Pulmonary artery endothelial cell (primary cell): ENCODE measurements at places on chromosomes 1 and 21. TPM values are rescaled to one million over a fixed set of nuclear protein-coding genes. Genes with fewer than 3 reads are reported as not detected.
A peak's percentile ranks its signal among the peaks of the same experiment; 100 is the strongest.

Gene HJV
- not detected in 2 replicates for total RNA-seq

Gene KRTAP21-2
- total RNA-seq: not detected in 2 replicates

Gene KCNC4
- 6.8 and 7.5 TPM in 2 replicates for total RNA-seq

DNA sequence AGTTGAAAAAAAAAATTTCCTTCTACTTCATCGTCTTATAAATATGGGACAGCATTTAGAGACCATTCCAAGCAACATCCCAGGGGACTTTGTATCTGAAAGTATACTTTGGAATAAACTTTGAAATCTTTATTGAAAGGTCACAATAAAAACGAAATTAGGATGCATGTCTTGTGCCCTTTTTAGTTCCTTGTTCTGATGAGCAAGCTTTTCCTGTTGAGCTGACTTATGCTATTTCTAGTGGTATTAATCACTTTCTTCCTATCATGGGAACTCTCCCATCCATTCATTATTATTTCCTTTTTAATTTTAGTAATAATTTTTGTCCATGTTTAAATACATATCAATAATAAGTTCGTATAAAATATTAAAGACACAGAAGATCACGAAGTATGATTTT lies 4.0 kb upstream of the GBP2 start:
- DNase-seq: no peak

DNA sequence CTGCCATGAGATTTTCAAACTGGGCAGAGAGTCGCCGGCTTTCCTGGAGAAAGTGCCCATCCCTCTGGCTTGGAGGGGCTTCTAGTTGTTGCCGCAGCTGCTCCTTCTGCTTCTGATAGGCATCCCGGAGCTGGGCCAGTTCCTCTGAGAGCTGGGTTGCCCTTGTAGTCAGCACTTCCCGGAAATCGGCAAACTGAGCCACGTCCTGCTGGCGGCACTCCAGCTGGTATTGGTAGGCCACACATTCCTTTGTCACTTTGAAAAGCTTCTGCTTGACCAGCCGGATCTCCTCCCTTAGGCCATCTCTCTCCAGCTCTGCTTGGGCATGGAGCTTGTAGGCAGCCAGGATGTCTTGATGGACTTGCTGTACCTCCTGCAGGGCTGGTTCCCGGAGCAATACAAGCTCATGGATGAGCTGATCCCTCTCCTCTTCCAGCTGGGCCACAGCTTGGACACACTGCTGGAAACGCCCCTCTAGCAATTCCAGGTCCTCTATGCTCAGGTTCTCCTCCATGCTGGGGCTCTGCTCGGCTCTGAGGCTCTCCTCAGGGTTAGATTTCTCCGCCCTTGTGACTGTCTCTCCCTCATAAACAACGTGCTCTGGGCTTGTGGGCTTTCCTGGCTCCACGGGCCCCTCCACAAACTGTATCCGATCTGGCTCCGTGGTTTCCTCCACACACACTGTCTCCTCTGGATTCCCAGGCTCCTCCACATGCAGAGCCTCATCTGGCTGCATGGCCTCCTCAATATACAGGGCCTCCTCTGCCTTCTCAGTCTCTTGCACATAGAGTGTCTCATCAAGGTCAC lies 7.3 kb downstream of the SYNC start:
- DNase-seq: peak; percentile 40

- DNase-seq: no peak
Observed at GRCh38 chr1:11948822-11949458, 14.4 kb downstream of the PLOD1 start.

DNA sequence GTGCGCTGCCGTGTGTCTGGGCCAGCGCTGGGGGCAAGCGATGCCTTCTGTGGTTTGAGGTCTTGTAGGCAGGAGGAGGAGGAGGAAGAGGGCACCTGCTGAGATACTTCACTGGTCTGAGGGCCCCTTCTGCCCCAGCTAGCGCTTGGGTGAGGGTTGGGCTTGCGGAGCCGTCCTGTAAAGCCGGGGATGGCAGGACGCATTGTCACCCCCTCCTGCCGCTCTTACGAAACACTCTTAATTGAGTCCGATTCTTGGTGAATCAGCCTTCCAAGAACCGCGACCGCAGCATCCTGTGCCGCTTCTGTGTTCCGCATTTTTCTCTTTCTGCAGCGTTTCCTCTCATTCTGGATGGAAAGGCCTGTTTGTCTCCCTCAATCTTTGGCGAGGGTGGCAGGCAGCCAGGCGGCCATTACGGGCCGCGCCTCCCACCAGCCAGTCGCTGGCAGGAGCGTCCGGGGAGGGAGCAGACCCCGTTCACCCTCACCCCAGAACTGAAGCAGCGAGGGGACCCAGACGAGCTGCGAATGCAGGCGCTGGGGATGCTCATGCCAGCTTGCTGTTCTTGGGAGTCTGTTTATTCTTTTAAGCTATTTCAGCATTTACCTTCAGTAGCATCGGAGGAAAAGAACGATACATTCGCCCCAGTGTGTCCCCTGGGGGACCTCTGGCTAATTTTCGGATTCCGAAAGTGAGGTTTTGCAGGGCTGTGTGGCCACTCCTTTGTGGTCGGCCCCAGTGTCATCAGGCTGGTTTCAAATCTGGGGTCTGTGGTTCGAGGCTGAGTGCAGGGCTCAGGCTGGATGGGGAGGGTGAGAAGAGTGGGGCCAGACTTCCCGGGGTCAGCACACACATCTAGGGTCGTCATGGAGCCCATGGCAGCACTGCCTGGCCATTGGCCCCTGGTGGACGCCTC lies 62.7 kb downstream of the SKI start:
- peak; percentile 88 for DNase-seq

DNA sequence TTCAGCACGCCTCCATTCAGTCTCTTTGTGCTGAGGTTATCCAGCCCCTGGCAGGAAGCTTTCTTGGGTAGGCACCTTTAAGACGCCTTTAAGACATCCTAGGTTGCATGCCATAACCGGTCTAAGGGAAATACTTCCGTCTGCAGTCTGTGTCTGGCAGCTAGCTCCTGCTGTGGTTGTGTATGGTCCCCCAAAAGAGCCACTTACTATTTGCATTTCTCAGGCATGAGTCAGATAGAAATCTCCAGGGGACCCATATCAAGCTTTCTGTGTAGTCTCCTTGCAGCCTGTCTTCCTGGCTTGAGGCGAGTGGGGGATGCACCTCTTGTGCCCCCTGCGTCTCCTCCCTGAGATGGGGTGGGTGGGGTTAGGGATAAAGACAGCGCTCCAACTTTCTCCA lies 10.0 kb upstream of the RYR2 start:
- no peak for DNase-seq

GRCh38 chr1:36350659-36351226 lies 27.3 kb upstream of the EVA1B start:
- DNase-seq: peak; percentile 37

DNA sequence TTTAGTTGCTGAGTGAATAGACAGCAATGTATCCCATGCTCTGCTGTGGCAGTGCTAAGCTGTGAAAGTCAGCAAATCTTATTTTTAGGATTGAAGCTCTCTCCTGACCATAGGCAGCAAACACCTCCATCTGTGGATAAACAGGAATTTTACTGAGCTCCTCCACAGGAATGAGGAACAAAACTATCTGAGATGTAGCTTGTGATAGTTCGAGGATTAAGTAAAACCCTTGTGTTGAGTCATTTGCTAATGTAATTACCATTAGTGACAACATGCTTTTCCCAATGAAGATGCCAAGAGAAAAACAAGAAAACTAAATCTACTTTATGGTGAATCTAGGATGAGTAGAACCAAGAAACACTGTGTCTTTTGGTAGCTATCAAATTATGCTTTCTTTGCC lies 122.7 kb downstream of the CLEC20A start:
- DNase-seq: no peak
